ACHN (cell line): ENCODE measurements at places on chromosomes 11 and 22.

DNA sequence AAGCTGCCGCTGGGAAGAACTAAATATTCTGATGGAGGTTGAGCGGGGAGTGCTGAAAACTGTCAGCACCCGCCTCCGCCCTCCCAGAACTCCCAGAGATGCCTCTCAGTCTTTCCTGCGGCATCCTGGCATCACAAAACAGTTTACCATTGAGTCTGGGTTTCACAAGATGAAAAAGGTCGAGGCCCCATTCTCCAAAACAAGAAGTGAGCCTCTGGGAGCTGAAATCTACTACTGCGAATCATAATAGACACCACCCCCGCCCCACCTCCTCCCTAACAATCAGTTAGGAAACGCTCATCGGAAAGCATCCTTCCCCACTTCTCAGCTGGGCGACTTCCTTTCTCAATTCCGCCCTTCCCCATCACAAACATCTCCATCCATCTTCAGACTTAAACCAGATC lies 1.0 kb downstream of the SUN2 start:
- no peak for DNase-seq

GRCh38 chr11:38460896-38461295 lies 1862.9 kb upstream of the RAG2 start:
- DNase-seq: no peak

GRCh38 chr22:47299211-47299862 lies 536.9 kb downstream of the TBC1D22A start:
- no peak for DNase-seq

DNA sequence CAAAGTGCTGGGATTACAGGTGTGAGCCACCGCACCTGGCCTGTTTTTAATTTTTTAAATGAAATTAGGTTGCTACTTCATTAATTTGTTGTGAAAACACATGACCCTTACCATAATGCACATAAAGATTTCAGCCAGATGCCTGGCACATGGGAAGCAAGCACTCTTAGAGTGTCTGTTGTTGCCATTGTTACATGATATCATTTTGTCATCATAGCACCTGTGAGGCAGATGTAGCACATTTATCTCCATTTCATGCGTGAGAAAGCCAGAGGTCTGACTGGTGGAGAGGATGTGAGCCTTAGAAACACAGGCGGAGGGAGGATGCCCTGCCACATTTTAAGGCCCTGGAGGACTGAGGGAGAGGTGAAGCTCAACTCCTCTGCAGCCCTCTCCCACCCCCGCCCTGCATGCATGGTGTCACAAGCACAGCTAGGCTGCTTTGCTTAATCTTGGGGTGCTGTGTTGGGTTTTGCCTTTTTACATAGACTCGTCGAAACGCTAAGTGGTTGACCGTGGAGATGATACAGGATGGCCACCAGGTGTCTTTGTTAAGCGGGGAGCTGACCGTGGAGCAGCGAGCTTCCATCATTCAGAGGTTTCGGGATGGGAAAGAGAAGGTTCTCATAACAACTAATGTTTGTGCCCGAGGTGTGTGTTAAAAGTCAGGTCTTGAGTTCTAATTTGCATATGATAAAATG lies 14.0 kb downstream of the DDX25 start:
- DNase-seq: no peak

DNA sequence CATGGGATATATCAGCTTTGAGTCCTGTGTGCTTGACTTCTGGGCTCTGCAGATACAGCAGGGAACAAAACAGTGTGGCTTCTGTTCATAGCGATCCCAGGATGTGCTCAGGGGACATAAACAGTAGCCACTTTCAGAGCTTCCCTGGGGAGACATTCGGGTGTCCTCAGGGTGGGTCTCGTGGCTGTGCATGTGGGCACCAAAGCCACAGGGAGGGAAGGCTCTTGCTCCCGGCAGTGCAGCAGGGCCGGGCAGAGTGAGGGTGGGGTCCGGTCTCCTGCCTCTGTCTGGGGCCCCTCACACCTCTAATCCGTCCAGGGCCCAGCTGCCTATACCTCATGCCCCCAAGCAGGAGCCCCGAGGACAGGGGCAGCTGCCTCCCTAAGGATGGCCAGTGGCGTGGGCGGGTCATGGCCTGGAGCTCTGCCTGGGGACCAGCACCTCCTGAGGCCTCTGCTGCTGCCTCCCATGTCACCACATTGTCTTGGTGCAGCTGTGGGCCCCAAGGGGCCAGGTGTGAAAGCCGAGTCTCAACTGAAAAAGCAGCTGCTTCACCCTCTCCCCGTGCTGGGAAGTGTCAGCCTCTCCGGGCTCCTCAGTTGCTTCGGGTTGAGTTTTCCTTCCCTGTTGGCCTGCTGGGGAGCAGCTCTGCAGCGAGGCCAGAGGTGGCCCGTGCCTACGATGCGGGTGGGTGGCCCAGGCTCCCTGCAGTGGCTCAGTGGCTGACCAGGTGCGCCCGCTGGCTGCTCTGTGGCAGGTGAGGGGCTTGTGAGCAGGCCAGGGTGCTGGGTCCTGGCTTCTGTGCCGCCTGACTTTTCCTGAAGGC lies 3.8 kb downstream of the TPCN2 start:
- no peak for DNase-seq

- DNase-seq: no peak
Observed at GRCh38 chr11:34160791-34161190, 55.4 kb downstream of the NAT10 start.

GRCh38 chr11:64034411-64034811 lies 1.3 kb upstream of the FLRT1 start:
- DNase-seq: no peak

DNA sequence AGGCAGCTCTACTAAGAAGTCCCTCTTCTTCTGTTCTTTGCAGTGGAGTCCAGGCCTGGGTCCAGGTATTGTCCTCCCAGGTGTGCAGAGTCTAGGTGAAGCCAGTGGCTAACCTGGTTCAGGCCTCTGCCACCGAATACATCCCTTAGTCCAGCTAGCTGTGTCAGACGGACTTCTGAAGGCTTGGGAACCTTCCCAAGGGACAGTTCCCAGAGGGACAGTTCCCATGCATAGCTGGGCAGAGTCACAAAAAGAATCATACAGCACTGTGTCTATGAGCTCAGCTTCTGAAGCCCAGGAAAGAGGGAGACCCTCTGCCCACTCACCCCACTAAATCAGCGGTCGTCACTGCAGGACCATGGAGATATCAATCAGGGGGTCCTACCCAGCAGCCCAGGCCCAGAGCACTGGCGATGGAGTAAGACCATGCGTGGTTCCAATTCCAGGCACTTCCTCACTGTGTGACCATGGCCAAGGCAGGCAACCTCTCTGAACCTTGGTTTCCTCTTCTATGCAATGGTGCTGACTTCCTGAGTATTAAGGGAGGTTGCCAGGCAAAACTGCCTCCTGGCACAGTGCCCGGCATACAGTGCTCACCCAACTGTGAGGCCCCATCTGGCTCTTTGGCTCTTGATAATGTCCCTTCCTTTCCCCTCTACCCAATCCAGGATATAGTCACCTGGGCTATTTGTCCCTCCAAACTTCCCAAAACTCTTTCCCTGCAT lies 3.4 kb downstream of the MS4A10 start:
- DNase-seq: peak; percentile 15

GRCh38 chr11:43542750-43543712 lies 137.5 kb upstream of the HSD17B12 start:
- no peak for DNase-seq

DNA sequence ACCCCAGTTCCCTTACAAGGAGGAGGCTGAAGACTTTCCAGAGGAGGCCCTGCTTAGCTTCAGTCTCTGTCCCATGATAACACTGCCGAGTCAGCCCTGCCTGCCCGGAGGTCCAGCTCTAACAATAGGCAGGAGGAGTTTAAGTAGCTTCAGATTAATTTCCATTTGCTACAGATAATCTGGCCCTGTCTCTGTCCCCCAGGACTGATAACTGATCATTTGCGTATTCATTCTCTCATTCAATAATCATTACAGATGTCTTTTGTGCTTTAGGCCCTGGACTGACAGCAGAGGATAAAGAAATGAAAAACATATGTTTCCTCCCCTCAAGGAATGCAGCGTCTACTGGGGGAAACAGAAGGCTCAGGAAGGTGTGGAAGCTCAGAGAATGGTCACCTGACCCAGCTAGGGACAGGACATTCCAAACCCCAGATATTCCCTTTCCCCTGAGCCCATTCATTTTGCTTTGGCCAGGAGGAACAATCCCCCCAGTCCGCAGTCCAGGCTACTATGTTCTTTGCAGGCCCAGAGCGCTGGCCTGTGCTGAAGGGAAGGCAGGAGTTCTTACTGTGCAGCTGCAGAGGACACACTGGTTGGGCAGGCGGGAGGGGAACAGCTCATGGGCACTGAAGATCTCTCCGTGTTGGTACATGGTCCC lies 20.8 kb downstream of the CHRDL2 start:
- DNase-seq: no peak

DNA sequence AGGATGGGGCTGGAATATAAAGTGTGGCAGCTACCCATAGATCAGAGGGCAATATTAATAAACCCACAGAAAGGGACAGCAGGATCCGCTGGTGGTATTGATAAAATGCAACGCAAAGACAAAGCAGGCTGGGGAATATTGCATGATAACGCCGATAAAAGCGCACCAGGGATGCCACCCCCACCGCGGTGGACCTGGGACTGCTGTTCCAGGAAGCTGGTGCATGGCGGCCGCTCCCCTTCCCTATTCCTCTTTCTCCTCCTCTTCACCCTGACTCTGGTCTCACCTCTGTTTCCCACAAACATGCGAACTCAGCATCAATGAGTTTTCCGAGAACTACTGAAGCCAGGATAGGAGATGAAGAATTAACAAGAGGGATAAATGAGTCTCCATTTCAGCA lies 20.2 kb downstream of the SPATA19 start:
- DNase-seq: no peak

DNA sequence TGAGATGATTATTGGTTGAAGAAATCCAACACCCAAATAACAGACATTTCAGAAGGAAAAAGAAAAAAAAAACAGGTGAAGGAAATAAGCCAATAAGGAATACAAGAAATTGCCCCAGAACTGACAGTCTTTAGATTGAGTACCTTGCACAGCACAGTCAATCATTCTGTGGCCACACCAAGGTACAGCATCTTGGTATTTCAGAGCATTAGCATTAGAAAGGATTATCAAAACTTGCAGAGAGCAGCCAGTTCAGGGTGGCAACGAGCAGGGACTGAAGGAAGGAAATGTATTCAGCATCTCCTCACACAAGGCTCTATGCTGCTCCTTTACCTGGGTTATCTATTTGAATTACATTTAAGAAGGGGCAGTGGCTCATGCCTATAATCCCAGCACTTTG lies 2.1 kb downstream of the ADA2 start:
- DNase-seq: no peak

DNA sequence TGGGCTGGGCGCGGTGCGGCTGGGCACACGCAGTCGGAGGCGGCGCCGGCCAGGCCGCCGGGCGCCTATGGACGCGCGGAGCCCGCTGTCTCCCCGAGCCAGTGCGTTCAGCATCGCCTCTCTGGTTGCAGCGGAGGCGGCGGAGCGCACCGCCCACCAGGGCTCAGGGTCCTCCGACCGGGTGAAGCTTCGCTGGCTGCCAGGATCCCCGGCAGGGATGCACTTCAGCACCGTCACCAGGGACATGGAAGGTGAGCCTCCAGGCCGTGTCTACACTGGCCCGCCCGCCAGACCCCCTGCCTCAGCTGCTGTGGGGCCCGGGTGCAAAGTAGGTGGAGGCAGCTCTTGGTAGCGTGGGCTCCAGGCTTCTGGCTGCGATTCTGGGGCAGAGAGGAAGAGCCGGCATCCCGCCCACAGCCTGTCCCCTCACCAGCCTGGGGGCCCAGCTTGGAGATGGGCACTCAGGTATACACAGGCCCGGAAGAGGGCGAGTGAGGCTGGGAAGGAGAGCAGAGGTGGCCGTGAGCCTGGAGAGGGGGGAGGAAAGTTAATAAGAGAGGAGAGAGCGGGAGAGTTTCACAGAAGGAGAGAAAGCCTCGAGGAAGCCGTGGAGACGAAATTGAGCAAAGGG lies 1.0 kb upstream of the TBX1 start:
- DNase-seq: no peak

DNA sequence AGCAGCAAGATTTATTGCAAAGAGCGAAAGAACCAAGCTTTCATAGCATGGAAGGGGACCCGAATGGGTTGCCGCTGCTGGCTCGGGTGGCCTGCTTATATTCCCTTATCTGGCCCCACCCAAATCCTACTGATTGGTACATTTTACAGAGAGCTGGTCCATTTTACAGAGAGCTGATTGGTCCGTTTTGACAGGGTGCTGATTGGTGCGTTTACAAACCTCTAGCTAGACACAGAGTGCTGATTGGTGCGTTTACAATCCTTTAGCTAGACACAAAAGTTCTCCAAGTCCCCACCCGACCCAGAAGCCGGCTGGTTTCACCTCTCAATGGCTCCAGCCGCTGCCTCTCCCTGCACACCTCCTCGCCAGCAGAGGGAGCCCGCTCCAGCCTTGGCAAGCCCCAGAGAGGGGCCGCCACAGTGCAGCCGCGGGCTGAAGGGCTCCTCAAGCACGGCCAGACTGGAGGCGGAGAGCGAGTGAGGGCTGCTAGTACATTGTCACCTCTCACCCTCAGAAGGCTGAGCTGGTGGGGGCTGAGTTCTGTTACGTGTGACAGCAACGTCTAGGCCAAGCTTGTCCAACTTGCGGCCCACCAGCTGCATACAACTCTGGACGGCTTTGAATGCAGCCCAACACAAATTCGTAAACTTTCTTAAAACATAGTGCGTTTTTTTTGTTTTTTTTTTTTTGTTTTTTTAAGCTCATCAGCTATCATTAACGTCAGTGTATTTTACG lies 8.7 kb downstream of the PTH start:
- no peak for DNase-seq

DNA sequence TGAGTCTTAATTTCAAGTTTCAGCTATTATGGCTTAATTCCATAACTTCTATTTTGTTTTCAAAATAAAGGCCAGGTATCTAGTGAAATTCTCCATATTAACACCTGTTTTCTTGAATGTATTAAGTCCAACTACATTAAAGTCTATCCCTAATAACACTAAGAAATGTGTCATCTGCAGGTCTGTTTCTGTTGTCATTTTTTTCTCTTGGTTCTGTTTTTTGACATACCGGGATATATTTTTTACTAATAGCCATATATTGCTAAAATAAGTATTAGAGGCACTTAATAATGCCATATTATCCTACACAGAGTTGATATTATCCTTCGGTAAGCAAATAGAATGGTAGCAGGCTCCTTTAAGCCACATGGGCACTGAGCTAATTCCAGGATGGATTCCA lies 176.0 kb upstream of the MPPED2 start:
- DNase-seq: no peak

DNA sequence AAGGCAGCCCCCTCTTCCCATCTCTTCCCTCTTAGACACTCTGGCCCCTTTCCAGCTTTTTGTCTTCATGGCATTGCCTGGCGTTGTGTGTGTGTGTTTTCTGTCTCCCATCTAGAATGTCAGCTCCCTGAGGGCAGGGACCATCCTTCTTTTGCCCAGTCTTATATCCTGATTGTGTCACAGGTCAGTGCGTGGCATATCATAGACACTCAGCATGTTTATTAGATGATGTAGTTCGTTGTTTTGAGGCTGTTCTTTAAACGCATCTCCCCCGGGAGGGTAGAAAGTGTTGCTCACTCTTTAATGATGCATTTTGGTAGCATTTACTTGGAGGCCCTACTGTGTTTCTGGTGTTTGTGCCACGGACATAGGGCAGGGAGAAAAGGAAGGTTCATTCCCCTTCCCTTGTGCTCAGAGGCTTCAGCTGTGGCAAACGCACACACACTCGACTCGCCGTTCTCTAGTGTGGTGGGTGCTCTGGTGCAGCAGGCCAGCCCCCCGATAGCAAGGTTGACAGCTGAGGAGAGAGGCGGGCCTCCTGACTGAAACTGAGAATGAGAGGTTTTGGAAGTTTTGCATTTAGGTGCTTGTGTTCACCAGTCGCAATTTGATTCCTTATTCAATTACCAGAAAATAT lies 60.2 kb downstream of the TNRC6B start:
- DNase-seq: no peak
